Tibial nerve (tissue), 4 donors: ENCODE measurements at places on chromosomes 1 and 21. TPM values are rescaled to one million over a fixed set of nuclear protein-coding genes. Genes with fewer than 3 reads are reported as not detected.
A peak's percentile ranks its signal among the peaks of the same experiment; 100 is the strongest.

AVPR1B gene
- total RNA-seq = not detected

- no peaks in the 10 kb centered on the region for H3K27me3 ChIP-seq
- H3K4me1 ChIP-seq = no peaks in the 10 kb centered on the region
- peak; percentile 3 for DNase-seq
- H3K27ac ChIP-seq = no peak overlapping the region
- H3K36me3 ChIP-seq = peaks cover 14% of the 10 kb centered on the region
Measured at GRCh38 chr21:46113497-46114176, 15.7 kb downstream of the COL6A2 start.

DNA sequence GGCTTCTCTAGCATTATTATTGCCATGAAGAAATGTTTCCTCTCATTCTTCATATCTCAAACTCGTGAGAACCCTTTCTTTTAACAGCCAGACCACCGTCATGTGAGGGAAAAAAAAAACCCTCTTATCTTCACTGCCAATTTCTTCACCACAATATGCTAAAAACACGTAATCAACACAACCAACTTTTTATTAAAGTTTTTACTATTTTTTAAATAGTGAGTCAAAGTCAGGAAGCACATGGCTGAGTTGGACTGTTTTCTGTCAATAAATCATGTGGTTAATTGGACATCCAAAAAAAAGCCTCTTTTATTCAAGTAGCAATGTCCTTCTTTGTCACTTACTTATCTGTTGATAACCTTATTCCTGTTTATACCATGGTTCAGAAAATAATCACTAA lies 55.9 kb upstream of the SAMD13 start:
- no peaks in the 10 kb centered on the region for H3K36me3 ChIP-seq
- H3K27ac ChIP-seq = no peak overlapping the region

- H3K36me3 ChIP-seq = no peaks in the 10 kb centered on the region
- H3K4me3 ChIP-seq = no peak overlapping the region
- H3K4me1 ChIP-seq = no peaks in the 10 kb centered on the region
- DNase-seq = no peak
- H3K27me3 ChIP-seq = no peaks in the 10 kb centered on the region
Measured at GRCh38 chr1:30160999-30161689, 562.2 kb downstream of the MATN1 start.

GRCh38 chr1:166693673-166694297 lies 145.5 kb upstream of the POGK start:
- H3K27ac ChIP-seq = no peak overlapping the region
- H3K27me3 ChIP-seq = no peaks in the 10 kb centered on the region
- H3K36me3 ChIP-seq = no peaks in the 10 kb centered on the region
- no peaks in the 10 kb centered on the region for H3K4me1 ChIP-seq
- DNase-seq = no peak
- H3K4me3 ChIP-seq = no peak overlapping the region

GRCh38 chr21:45019076-45019886 lies 55.1 kb upstream of the ADARB1 start:
- peak overlapping the region; percentile 62 for H3K27ac ChIP-seq
- peak overlapping the region; percentile 33 for H3K4me3 ChIP-seq
- no peaks in the 10 kb centered on the region for H3K36me3 ChIP-seq
- H3K27me3 ChIP-seq = no peaks in the 10 kb centered on the region

DNA sequence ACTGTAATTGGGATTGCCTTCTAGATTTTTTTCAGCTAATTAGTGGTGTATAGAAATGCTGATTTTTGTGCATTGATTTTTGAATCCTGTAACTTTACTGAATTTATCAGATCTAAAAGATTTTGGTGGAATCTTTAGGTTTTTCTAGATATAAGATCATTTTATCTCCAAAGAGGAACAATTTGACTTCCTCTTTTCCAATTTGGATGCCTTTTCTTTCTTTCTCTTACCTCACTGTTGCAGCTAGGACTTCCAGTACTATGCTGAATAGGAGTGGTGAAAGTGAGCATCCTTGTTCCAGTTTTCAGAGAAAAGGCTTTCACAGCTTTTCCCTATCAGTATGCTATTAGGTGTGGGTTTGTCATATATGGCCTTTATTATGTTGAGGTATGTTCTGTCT lies 53.6 kb downstream of the TESK2 start:
- H3K36me3 ChIP-seq = no peaks in the 10 kb centered on the region
- no peak overlapping the region for H3K4me3 ChIP-seq
- no peak for DNase-seq
- no peak overlapping the region for H3K27ac ChIP-seq
